ENCODE measurements at places on chromosomes 4 and X. TPM values are rescaled to one million over a fixed set of nuclear protein-coding genes. Genes with fewer than 3 reads are reported as not detected.

- no peak for DNase-seq
These were observed 32.1 kb downstream of the SEPTIN11 start for GRCh38 chr4:76981644-76982043.

DNA sequence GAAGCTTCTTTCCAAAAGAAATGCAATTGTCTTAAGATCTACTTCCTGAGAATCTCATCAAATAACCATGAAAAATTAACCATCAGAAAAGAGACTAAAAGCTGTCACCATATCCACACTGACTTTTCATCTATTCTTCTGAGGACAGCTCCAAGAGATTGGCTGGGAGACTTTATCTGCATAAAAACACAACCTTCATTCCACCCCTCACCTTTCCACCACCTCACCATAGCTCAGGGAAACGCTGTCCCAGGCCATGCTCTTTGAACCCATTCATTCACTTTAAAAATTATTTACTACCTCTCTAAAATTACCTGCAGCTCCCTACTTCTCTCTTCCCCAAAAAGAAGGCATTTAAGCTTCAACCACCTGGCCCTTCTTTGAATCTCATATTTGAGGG is 2.4 kb downstream of the FAM13A start:
- no peak for DNase-seq

GRCh38 chrX:136192839-136193414 is 45.6 kb downstream of the FHL1 start:
- DNase-seq, result no peak

GRCh38 chrX:14064626-14065432 is 35.1 kb upstream of the GEMIN8 start:
- no peak for DNase-seq

GRCh38 chr4:47031011-47031678 is at the start of gene GABRB1:
Gene GABRB1, plus strand, starts transcription at chr4:47031567.
- peak; percentile 25 for DNase-seq

GRCh38 chr4:139734875-139735380 is 69.3 kb downstream of the MGST2 start:
- DNase-seq, result peak; percentile 60

GRCh38 chrX:66756717-66757116 is 117.8 kb upstream of the EDA2R start:
- DNase-seq, result no peak

DNA sequence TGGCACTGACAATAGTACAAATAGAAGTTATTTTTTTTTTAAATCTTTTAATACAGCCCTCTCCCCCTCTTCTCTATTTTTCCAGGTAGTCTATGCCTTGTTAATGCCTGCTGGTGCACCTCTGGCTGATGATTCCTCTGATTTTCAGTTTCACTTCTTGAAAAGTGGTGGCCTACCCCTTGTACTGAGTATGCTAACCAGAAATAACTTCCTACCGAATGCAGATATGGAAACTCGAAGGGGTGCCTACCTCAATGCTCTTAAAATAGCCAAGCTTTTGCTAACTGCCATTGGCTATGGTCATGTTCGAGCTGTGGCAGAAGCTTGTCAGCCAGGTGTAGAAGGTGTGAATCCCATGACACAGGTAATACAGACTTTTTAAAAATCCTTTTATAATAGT is 99.1 kb downstream of the USP9X start:
- no peak for DNase-seq

DNA sequence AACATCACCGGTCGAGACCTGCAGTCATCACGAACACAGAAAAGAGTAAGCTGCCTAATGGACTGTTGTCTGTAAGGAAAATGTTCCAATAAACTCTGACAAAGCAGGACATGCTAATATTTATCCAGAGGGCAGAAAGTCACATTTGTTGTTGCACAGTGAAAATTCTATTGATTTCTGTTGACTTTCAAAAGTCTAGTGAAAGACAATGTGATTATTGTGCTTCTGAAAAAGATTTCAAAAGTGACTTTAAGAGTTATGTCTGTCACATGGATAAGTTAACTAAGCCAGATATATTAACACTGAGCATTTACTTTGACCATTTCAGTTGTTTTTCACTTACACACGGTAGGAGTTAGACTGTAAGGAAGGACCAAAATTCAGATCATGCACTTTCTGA is 9.3 kb upstream of the RFC1 start:
- no peak for DNase-seq

- DNase-seq, result no peak
These were observed 79.0 kb downstream of the AFAP1 start for GRCh38 chr4:7860600-7861163.

- no peak for DNase-seq
These were observed 190.3 kb upstream of the NR3C2 start for GRCh38 chr4:148632476-148632875.

Gene SPON2
- total RNA-seq, result 99.5 TPM

Gene TBC1D8B
- 6.7 TPM for total RNA-seq

Gene DCX
- not detected for total RNA-seq

Gene KIF4A
- total RNA-seq, result 1.2 TPM

Gene CDKL5
- 8.5 TPM for total RNA-seq

Measured in omental fat pad (tissue), 4 donors.